ENCODE measurements at places on chromosomes 5 and 9. TPM values are rescaled to one million over a fixed set of nuclear protein-coding genes. Genes with fewer than 3 reads are reported as not detected.

Gene ADAMTSL2
- 11.1 TPM for total RNA-seq

Gene ADCY2
- 3.5 TPM for total RNA-seq

Gene BARHL1
- not detected for total RNA-seq

Gene EPB41L4B
- total RNA-seq: 14.5 TPM

Gene OTP
- total RNA-seq: not detected

Gene ORM1
- total RNA-seq: 22.4 TPM

Gene SOHLH1
- not detected for total RNA-seq

Gene SUSD3
- 6.4 TPM for total RNA-seq

Gene TPRN
- 8.9 TPM for total RNA-seq

Gene TEX48
- not detected for total RNA-seq

Gene CCL21
- 67.3 TPM for total RNA-seq

Gene PDE6A
- total RNA-seq: not detected

Gene CATSPER3
- total RNA-seq: 0.61 TPM

Gene TAF1L
- total RNA-seq: 0.03 TPM

Gene MSX2
- 0.34 TPM for total RNA-seq

Gene MARCHF11
- total RNA-seq: not detected

Gene STK32A
- 7.1 TPM for total RNA-seq

Gene PCDHB11
- 2.2 TPM for total RNA-seq

Gene PCDHGB4
- total RNA-seq: 6.9 TPM

Gene ROPN1L
- 34.8 TPM for total RNA-seq

Gene SLCO4C1
- 26.5 TPM for total RNA-seq

Gene APBB3
- total RNA-seq: 31.6 TPM

Gene CBY3
- not detected for total RNA-seq

Gene CEP72
- 8.5 TPM for total RNA-seq

Gene SLIT3
- total RNA-seq: 33.0 TPM

Gene BDP1
- total RNA-seq: 24.5 TPM

Gene PAEP
- 0.37 TPM for total RNA-seq

Gene BHMT
- 0.55 TPM for total RNA-seq

Gene EQTN
- not detected for total RNA-seq

Gene PPP2R2B
- total RNA-seq: 0.94 TPM

Gene SPAAR
- total RNA-seq: 6.7 TPM

Data from lung (tissue), 17 donors.